ENCODE measurements at places on chromosomes 1 and 21. TPM values are rescaled to one million over a fixed set of nuclear protein-coding genes. Genes with fewer than 3 reads are reported as not detected.
A peak's percentile ranks its signal among the peaks of the same experiment; 100 is the strongest.

GRCh38 chr1:97186381-97186780 is 464.8 kb downstream of the PTBP2 start:
- DNase-seq = no peak

- DNase-seq = no peak
These were observed 45.4 kb upstream of the ATP1B1 start for GRCh38 chr1:169060919-169061639.

GRCh38 chr1:68173936-68174737 is 58.2 kb downstream of the WLS start:
- peak; percentile 83 for DNase-seq

GRCh38 chr1:176741181-176741580 is 278.2 kb downstream of the PAPPA2 start:
- no peak for DNase-seq

DNA sequence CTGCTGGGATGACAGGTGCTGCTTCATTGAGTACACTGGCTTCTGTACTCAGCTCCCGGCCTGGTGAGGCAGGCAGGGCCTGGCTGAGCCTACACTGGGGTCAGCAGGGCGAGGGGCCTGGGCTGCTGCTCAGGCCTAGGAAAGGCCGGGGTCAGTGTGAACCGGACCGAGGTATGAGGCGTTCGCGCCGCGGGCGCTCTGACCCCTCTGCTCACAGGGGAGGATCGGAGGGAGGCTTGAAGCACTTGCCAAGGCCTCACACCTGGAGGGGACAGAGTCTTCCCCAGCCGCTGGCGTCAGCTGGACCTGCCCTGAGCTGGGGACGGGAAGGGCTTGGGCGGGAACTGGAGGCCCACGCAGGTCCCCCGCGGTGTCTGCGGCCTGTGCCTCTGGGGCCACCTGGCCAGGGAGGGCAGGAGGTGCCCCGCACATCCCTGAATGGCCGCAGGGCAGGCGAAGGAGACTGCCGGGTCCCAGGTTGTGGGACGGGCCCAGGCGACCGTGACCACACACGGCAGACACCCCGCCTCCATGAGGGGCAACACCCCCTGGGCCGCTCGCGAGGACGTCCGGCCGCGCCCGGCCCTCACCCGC is 466 bp downstream of the PEX10 start:
- DNase-seq = no peak

GRCh38 chr1:161771161-161771560 is 5.0 kb downstream of the ATF6 start:
- DNase-seq = no peak

DNA sequence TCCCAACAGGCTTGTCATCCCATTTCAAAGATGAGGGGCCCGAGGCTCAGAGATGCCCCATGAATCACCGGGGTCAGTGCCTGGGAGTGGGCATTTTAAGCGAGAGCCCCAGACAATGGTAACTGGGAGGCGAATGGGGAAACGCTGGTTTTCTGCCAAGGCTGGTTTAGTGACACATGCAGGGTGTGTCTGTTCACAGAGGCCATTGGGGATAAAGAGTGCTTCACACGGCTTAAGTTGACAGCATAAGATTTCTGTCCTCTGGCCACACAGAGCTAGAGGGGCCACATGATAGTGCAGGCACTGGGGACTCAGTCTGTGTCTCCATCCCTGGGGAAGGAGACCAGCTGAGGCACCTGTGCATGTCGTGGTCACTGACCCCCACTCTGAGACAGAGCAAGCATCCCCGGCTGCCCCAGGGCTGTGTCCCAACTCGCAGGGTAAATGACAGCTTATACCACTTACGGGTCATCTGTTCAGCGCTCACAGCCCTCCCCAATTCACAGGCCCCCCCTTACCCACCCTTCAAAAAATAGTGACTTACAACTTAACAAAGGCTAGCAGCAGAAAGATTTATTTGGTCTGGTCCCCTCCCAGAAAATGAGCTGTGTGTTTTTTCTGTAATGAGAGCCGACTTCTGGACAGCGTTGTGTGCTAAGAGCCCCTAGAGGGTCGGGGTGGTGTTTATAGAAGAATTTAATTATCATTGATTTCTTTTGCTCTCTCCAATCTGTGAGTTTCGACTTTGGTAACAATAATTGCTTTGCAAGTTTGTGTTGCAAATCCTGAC is 34.9 kb upstream of the ARHGEF16 start:
- DNase-seq = no peak

DNA sequence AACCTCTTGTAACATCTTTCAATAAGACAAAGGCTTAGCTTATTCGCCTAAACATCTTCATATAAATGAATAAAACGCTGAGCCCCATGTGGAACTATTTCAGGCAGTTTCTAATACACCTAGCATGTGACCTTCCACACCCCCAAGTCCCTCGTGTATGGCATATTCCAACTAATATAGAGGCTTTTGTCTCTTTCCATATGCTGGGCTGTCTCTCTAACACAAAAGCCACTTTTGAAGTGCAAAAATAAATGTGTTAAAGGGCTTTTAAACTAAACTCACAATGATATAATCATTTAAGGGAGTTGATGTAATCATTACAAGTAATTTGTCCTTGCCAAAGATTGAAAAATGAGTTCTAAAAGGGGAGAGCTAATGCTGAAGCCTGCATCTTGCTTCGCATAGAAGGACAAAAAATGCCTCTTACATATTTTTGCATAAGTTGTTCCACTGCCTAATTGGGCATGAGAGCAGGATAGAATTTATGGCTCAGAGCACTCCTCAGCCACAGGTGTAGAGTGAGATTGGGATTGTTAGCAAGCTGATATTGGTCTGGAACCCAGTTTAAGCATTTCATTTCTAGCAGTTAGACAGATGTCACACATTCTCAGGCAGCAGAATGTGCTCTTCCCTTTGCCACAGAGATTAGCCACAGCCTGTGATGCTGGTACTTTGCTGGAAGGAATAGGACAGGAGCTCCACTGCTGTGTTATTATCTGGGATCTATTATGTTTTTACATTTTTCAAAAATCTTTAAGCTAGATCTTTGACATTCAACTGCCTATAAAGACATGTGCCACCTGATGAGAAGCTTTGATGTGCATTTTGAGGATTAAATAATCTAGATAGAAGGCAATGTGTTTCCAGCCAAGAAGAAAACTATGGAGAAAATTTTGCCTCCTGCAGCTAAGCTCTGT is 1044.4 kb downstream of the ADGRL2 start:
- DNase-seq = no peak

DNA sequence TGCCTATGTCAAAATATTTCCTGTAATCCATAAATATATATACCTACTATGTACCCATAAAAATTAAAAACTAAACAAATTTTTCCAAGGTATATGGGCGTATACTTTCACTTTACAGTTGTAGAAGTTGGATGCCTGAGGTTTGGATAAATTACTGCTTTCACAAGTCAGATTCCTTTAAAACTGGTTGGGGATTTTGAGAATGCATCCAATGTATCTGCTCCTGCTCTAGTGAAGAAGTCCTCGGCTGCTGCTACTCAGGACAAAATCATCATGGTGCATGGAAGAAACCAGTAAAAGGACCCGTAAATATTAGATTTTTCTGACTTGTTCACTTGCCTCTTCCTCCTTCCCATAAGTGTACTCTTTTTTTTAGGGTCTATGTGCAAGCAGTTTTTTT is 841.1 kb downstream of the USP25 start:
- no peak for DNase-seq

DNA sequence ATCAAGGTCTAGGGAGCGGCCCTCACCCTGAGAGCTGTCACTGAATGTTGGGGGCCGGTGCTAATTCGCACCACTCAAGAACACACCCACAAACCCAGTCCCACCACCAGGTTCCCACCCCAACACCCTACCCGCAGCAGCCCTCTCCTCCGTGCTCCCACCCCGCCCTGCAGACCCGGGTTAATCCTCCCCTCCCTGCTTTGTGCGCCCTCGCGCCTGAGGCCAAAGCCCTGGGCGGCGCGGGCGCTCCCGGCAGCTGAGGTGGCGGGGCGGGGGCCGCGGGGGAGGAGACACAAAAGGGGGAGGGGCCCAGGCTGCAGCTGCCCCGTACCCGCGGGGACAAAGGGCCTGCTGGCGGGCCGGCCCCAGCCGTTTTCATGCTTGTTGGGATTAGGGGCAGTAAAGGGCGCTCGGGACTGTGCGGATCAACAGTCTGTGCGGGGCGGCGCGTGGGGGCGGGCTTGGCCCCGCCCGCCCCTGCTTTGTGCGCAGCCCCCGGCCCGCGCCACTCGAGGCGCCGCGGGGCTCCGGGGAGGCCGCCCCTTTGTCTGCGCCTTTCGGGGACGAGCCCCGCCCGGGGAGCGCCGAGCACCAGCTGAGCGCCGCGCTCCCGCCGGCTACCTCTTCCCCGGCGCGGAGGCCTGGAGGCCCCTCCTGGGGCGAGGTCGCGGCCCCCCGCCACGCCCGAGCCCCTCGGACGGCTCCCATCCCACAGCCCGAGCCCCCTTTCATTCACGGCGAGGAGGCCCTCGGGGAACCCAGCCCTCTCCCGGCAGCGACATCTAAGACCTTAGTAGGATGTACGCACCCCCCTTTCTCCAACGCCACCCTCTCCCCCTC is 10.9 kb downstream of the C1orf216 start:
- DNase-seq = no peak

DNA sequence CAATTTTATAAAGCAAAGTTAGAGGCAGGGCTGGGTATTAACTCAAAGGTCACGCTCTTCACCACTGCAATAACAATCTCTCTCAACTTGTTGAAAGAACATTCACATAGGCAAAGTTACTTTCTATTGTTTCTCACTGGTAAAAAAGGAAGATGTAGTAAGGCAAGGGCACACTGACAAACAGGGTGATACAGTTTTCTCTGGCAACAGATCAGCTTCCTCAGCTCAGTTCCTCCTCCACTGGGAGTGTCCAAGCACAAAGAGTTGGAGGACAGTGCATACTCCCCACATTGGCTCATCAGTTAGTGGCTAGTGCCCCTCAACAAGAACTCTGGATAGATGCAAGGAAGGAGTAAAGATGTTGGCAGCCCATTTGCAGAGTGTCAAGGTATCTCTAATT is 3.7 kb downstream of the PLPPR4 start:
- DNase-seq = no peak

- no peak for DNase-seq
These were observed 271.3 kb downstream of the NPHP4 start for GRCh38 chr1:5720936-5721335.

DNA sequence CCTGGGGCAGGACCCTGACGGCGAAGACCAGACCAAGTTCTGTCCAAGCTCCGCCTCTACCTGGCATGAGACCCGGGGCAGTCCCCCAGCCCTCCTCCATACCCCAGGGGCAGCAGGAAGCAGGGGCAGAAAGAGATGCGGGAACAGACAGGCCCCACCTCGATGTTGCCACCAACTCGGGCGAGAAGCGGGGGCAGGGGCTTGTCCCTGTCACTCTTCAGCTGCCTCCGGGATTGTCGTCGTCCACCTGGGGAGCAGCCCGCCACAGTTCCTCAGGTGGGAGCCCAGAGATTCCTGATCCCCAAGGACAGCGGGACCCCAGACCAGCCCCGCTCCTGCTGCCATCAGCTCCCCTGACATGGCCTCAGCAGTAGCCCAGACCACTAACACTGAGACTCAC is 54.8 kb downstream of the CHD5 start:
- DNase-seq = no peak

KIF26B gene
- 19.6 TPM for total RNA-seq

DPH2 gene
- 45.8 TPM for total RNA-seq
